ENCODE measurements at places on chromosomes 3 and 15.

- DNase-seq = no peak
Measured at GRCh38 chr15:87549296-87549695, 707.2 kb downstream of the NTRK3 start.

DNA sequence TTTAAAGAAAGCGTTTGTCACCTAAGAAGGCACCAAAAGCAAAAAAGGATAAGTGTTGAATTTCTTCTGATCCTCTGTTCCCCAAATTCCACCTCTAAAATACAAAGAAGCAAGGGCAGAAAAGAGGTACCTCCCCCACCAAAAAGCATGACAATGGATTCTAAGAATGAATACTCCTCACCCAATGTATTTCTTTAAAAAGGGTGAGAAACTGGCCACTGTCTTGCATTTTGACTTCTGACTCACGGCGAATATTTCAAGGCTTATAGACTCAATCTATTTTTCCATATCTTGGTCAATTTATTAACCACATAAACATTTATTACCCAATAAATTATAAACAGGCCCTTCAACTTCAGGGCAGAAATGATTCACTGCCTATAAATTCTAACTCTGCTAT, 131.1 kb downstream of the NR1I2 start:
- DNase-seq = no peak

DNA sequence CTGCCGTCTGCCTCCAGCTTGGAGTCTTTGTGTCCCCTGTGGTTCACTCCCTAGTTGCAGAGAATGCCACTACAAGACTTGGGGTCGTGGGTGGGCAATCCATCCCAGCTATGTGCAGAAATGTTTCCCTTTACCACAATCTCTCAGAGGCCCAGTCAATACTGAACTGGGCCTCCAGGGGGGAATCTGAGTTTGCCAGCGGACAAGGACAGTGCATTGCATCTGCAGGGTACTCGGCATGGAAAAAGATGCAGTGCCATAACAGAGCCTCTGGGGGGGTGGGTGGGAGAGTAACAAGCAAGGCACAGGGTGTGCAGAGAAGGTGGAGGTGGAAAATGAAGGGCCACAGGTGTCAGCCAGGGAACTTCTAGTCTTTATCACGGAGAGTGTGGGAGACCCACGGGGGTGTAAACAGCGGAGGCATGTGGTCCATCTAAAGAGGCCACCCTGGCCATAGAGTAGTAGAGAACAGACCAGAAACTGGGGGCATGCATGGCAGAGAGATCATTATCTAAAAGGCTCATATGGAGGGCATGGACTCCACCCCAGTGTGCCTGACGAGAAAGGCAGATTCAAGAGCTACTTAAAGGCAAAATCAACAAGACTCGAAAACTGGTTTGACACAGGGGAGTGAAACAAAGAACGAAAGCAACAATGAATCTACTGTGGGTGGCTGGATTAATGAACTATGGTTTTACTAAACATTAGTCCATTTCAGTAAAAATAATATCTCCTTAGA, 182.4 kb downstream of the ANXA2 start:
- no peak for DNase-seq

DNA sequence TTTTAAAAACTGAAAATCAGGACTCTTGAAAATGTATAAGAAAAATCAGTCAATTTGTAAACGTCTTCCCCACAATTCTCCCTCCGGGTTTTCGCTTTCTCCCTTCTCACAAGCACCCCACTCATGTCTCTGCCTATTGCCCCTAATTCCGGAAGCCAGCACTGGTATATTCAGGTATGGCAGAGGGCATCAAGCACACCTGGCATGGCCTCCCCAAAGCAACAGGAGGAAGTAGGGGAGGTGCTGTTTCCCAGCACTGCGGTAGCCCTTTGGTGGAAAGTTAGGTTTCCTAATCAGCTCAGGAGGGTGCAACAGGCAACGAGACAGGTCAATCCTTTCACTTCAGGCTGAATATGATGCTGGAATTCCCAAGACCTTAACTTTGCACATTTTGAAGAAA, 30.1 kb downstream of the LAMP3 start:
- no peak for DNase-seq

DNA sequence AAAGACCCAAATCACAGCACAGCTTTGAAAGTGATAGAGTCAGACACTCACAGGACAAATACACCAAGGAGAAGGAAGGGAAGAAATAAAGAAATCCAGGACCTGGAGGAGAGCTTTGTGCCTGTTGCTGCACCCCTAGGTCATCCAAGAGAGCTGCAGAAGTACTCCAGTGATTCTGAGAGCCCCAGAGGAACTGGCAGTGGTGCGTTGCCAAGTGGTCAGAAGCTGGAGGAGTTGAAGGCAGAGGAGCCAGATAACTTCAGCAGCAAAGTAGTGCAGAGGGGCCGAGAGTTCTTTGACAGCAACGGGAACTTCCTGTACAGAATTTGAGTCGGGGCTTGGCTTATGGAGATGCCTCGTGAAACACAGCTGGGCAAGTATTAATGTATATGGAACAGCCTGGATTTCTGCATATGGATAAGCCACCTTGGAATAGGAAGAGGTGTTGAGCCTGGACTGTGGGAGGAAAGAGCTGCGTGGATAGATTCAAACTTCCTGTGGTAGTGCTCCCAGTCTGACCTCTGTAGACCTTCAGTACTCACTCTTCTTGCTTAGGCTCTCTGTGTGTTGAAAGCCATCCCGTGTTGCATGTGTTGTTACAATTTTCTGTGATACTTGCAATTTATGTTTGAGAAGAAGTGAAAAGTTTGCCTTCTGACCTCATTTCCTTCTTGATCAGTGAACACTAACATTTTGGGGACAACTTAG, 6.1 kb downstream of the NGRN start:
- DNase-seq = no peak

- DNase-seq = no peak
Measured at GRCh38 chr3:10930666-10931040, 61.9 kb upstream of the SLC6A1 start.

GRCh38 chr3:194221336-194221735, 85.4 kb downstream of the HES1 start:
- no peak for DNase-seq

DNA sequence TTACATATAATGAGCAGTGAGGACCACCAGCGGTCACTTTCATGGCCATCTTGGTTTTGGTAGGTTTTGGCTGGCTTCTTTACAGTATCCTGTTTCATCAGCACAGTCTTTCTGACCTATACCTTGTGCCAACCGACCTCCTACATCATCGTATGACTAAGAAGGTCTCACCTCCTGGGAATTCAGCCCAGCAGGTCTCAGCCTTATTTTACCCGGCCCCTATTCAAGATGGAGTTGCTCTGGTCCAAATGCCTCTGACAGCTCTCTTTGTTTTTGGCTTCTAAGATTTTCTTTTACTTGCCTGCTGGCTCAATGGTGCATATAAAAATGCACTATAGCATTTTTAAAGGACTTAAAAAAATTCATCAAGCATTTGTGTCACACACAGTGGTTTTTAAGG, 3.2 kb upstream of the MME start:
- DNase-seq = no peak

- no peak for DNase-seq
Measured at GRCh38 chr3:176927280-176927679, 270.0 kb downstream of the TBL1XR1 start.

DNA sequence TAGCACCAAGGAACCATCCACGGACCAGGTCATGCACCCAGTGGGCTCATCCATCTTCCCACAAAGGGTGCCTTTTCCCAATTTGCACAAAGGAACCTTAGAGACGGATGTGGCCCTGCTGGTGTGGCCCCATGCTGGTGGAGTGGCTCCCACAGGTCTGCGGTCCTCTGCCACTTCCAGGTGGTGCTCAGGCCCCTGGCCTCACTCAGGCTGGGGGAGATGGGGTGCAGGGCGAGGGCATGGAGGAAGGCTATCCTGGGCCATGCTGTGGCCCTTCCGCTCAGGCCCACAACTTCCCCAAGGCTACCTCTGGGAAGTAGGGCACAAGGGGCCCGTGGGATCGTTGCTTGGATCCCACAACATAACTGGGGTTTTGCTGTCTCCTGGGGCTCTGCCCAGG, 5.2 kb upstream of the SYNM start:
- DNase-seq = no peak

- DNase-seq = no peak
Measured at GRCh38 chr15:44670087-44670950, 6.9 kb upstream of the SPG11 start.

DNA sequence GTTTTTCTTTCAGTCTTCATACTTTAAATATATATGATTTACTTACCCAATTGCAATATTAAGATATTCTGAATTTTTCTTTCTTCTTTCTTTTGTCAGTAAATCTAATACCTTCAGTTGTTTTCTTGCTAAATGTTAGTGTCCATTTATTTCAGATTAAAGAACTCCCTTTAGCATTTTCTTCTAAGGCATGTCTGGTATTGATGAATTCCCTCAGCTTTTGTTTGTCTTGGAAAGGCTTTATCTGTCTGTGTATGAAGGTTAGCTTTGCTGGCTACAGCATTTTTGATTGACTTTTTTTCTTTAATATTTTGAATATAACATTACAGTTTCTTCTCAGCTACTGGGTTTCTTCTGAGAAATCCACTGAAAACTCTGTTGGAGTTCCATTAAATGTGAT, 64.0 kb upstream of the PLSCR4 start:
- DNase-seq = no peak

GRCh38 chr3:126018995-126019394, 50.0 kb downstream of the ROPN1B start:
- DNase-seq = no peak

Data from astrocyte of the cerebellum (primary cell).